ENCODE measurements at places on chromosomes 1 and 21.

DNA sequence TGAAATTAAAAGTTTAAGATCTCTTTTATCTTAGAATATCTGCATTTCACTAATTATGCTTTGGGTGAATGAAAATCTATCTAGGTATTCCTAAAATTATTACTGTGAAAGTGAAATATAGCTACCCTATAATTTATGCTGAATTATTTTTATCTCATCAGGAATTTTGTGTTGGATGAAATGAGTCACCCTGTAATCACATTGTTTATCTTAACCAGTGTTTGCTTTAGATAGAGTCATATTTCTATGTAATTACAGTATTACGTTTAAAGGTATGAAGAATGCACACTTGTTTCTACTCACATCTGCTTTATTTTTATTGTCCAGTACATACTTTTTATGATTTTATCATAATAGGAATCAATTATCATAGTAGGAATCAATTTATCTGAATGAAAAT, 249.2 kb downstream of the NCAM2 start:
- no peak for DNase-seq

- DNase-seq = no peak
Measured at GRCh38 chr1:100349246-100349645, 3.1 kb upstream of the CDC14A start.

DNA sequence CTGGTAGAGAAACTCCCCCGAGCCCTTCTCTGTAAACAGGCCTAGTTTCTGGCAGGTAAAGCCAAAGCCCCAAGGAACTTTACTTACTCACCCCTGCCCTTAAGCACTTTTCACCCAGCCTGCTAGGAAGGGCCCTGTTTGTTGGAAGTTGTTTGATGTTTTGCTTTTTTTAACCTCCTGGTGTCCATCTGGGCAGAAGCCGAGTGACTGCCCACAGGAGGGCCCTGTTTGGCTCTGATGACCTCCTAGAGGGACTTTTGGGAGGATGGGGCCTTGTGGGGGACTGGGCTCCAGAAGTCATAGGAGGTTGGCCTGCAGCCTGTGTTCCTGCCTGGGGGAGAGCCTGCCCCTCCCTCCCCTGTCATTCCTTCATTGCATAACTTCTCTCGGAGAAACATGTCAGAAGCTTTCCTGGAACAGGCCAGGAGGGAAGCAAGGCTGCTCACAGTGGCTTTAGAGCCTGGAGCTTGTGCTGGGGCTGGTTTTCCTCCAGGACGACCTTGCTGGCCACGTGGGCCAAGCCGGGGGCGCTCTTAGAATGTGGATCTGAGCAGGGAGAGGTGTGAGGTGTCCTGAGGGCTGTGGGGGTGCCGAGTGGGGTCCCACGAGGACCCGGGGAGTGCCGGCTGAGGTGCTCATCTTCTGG, 33.9 kb downstream of the COQ8A start:
- peak; percentile 76 for DNase-seq

DNA sequence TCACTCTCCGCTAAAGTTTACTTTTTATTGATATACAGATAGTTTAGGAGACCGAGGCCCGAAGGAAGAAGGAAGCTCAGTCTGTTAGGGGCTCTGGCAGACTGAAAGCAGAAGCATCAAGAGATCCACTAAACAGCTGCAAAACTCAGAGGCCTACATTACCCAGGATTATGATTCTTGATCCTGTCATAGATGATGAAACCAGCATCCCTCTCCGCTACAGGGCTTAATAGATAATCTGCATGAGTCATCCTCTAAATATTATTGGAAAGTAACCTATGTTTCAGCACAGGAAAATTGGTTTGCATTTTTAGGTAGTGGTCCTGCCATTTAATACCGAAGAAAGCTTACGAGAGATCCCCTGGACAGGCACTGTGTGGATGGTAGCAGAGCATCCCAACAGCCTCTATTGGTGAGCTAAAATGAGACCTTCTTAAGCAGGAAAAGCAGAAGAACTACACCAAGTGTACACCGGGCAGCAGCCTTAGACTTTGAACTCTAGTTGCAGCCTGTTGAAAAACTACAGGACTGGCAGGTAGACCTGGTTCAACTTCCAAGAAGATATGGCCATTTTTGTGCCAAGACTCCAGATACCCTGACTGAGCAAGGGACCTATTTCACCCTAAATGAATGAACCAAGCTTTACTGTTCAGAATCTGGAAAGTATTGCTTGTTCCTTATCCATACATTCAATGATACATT, 6.8 kb downstream of the CASQ2 start:
- DNase-seq = no peak

GRCh38 chr1:154697710-154698109, 89.7 kb upstream of the ADAR start:
- DNase-seq = no peak

DNA sequence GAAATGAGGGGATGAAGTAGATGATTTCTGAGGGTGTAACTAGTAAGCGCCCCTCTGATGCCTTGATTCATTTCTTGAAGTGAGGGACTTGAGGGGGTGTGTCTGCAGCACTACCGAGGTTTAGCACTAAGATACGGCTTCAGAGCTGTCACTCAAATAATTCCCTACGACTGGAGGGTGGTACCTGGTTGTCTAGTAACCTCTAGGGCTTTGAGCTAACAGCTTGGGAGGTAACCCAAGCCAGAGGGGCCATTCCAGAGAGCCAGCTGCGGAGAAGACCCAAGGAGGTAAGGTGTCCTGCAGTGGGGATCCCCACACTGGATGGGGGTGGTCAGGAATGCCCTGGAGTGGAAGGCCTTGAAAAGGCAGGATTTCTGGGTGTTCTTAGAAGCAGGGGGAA, at the start of gene TTC24:
TTC24 (plus strand) TSS at position 252 of the 400 bp plus-strand sequence. CDS start 1,642 bp downstream, outside the sequence.
- no peak for DNase-seq

DNA sequence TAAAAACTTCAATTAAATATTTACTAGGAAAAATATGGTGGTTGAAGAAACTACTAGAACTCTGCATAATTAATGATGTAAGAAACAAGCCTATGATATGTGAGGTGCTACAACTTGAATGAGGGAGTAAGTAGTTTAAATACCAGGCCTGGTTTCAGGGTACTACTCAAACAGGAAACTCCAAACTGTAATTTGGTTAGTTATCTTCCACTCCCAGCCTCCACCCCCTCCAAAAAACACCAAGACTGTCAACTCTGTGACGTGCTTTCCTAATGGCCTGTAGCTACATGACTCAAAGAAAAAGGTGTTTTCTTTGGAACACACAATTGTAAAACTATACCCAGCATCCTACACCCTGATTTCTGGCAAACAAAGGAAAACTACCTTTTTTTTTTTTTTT, 55.9 kb upstream of the RCC1 start:
- DNase-seq = no peak

GRCh38 chr1:151978922-151979321, 14.7 kb downstream of the S100A10 start:
- DNase-seq = no peak

- DNase-seq = no peak
Measured at GRCh38 chr1:55645270-55645669, 430.1 kb upstream of the USP24 start.

- DNase-seq = no peak
Measured at GRCh38 chr1:100320311-100321099, 31.8 kb upstream of the CDC14A start.
